ENCODE measurements at places on chromosomes 4 and X. TPM values are rescaled to one million over a fixed set of nuclear protein-coding genes. Genes with fewer than 3 reads are reported as not detected.

DNA sequence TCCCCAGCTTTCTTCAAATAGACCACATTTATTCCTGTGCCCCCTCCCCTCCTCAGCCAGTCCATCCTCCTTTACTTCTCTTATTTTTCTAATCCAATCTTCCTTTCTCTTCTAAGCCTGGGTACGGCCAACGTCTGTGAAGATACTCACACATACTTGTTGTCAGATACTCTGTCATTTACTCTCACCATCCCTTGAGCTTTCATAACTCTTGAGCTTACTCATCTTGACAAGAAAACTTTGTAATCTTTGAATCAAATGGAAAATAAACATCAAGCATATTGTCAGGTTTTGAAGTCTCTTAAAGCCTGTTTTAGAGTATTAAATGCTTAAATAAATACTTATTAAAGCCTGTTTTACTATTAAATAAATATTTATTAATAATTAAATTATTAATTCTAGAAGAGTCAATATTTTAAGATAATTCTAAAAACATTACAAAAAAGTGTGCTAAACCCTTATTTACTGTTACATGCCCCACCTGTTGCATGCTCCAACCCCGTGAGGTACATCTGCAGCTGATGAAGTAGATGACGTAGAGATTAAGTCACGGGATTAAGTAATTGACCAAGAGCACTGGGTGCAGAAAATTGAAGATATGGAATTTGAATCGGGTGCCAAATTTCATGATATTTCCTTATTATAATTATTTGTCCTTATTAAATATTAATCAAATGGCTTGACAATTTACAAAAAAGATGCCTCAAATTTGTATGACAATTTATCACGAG is 1.5 kb upstream of the TRIML2 start:
- DNase-seq, result no peak

The SSX1 gene
- not detected for total RNA-seq

GRCh38 chr4:45693746-45694145 is 430.1 kb downstream of the GABRG1 start:
- no peak for DNase-seq

DNA sequence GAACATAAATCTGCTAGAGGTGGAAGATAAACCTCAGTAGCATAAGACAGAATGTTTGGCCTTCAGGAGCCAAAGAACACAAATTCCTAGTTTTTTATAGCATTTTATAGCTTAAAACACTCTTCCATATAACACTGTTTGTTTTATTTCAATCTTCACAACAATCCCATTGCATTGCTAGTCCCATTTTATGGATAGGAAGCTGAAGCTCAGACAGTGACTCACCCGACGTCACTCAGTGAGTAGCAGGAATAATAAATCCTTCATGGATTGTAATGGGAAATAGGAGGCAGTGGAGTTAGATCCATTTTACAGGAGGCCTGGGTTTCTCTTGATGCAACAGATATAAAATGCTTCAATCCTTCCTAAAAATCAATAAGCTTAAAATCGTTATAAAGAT is 217.5 kb downstream of the RAB28 start:
- DNase-seq, result no peak

DNA sequence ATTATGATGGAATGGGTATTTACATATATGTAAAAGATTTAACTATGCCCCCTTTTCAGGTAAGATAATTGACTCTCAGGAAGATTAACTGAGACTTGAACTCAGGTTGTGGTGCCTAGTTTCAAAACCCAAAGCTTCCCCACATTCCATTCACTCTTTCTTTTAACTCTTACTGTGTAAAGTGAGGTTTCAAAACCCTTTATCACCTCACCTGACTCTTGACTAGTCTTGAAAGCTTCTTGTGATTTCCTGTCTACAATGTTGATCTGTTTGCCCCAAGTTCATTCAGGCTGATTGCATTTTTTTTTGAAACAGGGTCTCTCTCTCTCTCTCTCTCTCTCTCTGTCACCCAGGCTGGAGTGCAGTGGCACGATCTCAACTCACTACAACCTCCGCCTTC is 40.5 kb upstream of the RAPGEF2 start:
- DNase-seq, result no peak

GRCh38 chr4:26207631-26208030 is 113.2 kb upstream of the RBPJ start:
- DNase-seq, result no peak

- no peak for DNase-seq
These were observed 564.6 kb upstream of the DIPK2B start for GRCh38 chrX:45765281-45765680.

The COMMD8 gene
- 21.4 TPM for total RNA-seq

GRCh38 chrX:101057093-101057714 is 5.3 kb upstream of the TRMT2B start:
- no peak for DNase-seq

DNA sequence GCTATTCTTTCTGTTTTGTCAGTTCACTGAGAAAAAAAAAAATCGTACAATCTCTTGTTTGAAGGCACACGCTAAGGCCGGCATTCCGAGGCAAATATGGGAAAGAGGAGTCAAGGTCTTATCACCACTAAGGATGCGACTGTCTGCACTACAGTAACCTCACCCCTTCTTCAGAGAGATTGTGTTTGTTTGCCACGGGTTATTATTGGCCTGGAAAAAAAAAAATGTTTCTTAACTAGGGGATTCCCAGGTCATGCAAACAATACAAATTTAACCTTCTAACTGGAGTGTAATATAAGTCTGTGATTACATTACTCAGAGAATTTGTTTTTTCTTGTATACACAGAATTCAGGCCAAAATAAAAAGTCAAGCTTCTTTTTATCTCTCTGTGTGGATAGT is 168.3 kb downstream of the TMA16 start:
- DNase-seq, result no peak

DNA sequence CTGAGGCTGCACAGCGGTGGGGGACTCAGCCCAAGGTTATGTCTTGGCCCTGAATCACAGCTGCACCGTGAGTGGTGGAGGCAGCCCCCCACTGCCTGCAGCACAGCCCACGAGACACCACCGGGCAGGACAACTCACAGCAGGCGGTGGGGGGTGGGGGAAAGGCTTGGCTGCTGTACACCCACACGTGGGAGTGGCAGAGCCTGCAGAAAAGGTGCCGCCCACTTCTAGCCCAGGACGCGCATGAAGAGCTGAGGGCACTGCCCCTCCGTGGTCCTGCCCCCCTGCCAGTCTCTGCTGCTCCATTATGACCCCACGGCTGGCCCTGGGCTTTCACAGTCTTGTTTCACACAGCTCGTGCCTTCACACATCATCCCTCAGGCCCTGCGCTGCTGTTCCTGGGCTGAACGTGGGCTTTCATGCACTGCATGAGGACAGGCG is 40.8 kb downstream of the FGFRL1 start:
- DNase-seq, result peak; percentile 40

- DNase-seq, result no peak
These were observed 21.4 kb upstream of the CLGN start for GRCh38 chr4:140448830-140449229.

GRCh38 chr4:54505996-54506395 is 151.8 kb upstream of the KIT start:
- no peak for DNase-seq

DNA sequence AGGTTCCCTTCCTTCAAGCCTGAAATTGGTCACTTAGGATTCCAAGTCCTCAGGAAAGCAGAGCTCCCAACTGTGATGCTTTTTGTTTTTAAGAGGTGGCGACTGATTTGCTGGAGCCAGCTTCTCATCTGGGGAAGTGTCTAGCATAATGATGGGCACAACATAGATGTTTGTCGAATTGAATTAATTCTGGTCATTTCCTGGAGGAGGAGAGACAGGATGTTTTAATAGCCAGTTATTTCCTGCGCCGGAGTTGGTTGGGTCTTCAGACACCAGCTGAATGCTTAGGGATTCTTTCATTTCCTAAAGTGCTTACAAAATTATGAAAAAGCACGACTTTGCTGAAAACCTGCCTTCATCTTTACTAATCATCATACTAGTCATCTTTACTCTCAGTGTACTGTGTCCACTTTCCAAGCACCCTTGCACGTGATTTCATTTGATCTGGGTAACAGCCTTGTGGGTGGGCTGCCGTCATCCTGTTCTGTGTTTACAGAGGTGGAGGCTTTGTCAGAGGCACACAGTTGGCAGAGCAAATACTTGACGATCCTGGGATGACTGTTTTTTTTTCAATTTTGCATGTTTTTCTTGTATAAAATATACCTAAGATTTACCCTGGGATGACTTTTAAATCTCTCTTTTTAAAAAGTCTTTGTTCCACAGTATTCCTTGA is 49.5 kb downstream of the RGS12 start:
- DNase-seq, result no peak

Measured in sigmoid colon (tissue), 7 donors.